GM12878 (cell line): ENCODE measurements at places on chromosomes 1 and 21. TPM values are rescaled to one million over a fixed set of nuclear protein-coding genes. Genes with fewer than 3 reads are reported as not detected.

GRCh38 chr1:91120936-91121335 is 99.1 kb upstream of the ZNF644 start:
- no peak for DNase-seq

DNA sequence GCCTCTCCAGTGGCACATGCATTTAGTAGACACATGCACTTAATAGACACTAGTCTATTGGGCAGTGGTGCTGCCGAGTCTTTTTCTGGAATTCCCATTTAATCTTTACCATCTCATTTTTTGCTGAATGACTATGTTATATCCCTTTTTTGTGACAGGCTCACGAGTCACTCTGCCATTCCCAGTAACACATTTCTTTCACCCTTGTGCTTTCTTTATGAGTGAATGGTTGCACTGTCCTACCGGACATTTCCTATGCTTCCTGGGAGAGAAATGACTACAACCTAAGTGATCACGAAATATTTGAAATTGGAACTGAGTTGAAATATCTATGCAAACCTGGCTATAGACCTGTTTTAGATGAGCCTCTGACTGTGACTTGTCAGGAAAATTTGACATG is 70.9 kb downstream of the C4BPA start:
- no peak for DNase-seq

- DNase-seq, result no peak
These were observed 2.6 kb downstream of the GUK1 start for GRCh38 chr1:228142701-228143136.

Gene C1orf56
- polyA plus RNA-seq, result 10.7 and 12.8 TPM in 2 replicates

Gene OR2M3
- polyA plus RNA-seq, result 0.05 TPM in 1 of 2 replicates, not detected in the other
